ENCODE measurements at places on chromosomes 1 and 21.
A peak's percentile ranks its signal among the peaks of the same experiment; 100 is the strongest.

- DNase-seq, result peak; percentile 73
Measured at GRCh38 chr1:144551543-144552424, 40.9 kb upstream of the PPIAL4F start.

GRCh38 chr1:72434070-72434469 is 151.7 kb upstream of the NEGR1 start:
- DNase-seq, result no peak

GRCh38 chr1:63622849-63623566 is 29.8 kb downstream of the PGM1 start:
- DNase-seq, result no peak

DNA sequence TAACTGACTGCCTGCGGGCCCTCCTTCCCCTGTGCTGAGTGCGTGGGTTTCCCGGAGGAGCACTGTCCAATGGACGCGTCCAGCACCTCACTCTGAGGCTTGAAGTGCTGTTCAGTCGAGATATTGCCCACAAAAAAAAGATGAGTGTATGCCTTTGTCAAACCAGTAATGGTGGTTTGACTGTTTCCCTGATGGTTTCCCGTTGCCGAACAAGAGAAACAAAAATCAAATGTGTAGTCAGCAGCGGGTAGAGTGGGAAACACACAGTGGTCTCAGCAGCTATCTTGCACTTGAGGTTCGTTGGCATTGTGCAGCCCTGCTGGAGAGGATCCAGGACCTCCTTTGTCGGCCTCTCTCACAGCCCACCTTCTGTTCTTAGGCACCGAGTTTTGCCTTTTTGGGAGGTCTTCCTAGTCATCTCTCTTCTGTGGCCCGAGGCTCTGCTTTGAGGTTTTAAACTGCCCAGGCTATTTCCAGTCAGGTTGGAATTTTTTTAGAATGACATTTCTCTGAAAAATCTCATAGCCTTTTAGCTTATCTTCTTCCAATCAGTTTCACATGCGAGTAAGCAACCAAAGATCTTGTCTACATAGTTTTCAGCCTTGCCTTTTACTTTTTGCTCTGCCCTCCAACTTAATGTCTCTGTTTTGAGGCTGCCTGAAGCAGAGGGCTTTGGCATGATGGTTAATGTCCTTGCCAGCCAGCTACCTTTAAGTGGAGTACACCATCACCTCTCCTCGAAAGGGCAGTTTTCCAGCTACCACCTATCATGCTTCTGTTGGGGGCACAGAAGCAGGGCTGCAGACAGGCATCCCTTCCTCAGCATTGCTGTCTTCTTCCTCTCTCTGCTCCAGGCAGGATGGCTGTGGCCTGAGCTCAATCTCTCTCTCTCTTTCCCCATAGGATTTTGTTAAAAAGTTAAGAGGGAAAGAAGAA is 132.3 kb downstream of the URB2 start:
- no peak for DNase-seq

DNA sequence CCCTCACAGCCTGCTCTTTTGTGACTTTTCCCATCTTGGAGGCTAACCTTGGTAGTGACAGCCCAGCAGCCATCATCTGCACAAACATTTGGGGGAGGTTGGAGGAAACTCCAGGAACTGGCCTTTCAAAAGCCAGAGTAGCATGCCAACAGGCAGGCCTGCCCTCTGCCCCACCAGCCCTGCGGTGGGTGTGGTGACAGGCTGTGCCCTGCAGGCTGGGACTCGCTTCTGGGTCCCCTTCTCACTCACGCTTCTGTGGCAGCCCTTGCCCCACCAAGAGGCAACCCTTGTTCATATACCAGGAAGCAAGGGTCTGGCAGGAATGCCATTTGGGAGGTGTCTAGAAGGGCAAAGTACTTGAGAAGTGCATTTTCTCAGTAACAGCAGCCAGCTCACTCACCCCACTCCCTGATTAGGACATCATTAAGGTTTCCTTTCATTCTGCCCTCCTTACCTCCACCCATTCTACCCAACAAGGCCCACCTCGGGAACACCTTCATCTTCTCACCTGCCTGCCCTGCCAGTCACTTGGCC is 20.8 kb upstream of the FAM3B start:
- DNase-seq, result no peak

- DNase-seq, result no peak
Measured at GRCh38 chr1:30041741-30042437, 681.5 kb downstream of the MATN1 start.

DNA sequence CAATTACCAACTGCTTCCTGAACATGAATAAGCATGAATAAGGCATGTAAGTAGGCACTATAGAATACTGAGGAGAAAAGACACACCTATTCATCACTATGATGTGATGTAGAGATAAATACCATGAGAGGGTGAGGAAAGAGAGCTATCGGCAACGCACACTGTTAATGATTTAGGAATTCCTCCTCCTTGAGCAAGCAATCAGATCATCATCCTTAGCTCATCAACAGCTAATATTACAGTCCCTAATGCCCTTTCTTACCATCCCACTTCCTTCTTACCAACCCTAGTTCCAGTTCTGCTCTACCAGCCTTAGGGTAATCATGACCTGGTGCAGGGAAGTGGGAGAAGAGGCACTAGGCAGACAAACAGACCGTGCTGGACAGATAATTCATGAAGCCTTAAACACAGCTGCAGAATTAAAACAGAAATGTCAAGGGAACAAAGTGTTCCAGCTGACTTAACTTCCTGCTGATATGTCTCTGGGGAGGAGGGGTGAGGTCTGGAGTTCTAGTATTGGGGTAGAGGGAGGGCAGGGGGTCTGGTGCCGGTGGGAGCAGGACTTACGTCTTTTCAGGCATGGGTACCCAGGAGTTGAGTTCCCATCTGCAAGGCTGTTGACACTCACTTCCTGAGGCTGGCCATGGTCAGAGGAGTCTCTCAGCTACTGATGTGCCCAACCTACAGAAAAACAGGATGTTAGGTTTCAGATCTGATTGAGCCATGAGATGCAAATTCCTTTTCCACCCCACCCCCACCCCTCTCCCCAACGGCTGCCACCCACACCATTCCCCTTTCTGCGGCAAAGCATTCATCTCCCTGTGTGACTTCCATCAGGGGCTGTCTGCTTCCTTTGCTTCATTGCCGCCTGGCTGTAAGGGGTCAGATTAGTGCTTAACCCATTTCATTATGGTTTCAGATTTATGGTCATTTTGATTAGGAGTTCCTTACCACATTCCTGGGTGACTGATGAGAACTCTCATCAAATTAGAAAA is 12.6 kb upstream of the RCSD1 start:
- no peak for DNase-seq

GRCh38 chr1:180778782-180779398 is 133.8 kb upstream of the KIAA1614 start:
- DNase-seq, result no peak

- no peak for DNase-seq
Measured at GRCh38 chr1:14788080-14788479, 189.6 kb downstream of the KAZN start.

- DNase-seq, result no peak
Measured at GRCh38 chr1:26822737-26823395, 3.6 kb upstream of the ZDHHC18 start.

DNA sequence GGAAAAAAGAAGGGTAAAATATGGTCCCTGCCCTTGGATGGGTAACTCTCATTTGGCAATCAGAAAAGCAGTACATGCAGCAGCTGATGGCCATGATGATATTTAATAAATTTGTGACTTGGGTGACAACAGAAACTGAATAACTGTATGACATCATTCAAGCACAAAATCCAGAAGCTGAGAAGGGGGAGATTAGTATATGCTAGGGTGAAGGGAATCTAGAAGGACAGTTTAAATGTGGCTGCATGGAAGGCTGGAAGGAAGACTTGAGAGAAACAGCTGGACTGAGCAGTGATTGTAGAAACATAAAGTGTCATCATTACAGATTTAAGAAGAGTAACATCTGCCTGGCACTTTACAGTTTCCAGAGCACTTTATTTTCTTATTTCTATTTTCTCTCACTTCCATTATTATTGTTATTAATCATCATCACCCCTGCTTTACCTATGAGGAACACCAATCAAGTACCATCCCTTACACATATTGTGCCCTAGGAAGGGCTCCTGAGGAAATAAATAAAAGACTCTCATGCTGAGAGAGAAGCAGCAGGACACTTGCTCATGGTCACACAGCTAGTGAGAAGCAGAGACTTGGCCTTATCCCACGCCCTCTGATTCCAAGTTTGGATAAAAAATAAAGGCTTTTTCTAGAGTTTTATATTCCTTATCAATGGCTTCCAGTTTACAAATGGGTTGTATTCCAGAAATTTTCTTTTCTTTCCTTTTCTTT is 207.2 kb downstream of the PBX1 start:
- no peak for DNase-seq

- no peak for DNase-seq
Measured at GRCh38 chr1:235330918-235331285, 2.5 kb downstream of the GGPS1 start.

DNA sequence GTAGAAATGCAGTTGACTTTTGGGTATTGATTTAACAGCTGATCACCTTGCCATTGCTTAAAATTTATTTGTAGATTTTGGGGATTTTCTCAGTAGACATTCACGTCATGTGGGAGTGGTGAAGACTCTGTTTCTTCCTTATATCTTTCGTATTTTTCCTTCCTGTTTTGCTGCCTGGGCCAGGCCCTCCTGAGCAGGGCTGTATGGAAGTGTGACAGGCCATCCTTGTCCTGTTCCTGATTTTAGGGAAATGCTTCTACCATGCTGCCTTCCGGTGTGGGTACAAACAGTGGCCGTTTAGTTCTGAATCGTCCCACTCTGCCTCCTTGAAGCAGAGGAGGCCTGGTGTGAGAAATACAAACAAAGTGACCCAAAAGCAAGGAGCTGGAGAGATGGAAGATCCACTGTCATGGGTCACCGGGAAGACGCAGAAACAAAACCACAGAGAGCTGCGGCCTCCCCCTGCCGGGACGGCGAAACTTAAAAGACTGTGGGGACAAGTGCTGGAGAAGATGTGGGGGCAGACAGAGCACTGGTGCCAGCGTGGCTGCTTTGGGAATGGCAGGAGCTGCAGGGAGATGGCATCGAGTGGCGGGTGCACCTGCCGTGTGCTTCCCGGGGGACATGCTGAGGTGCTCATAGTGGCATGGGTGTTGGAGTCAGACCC is 7.6 kb downstream of the AGPAT3 start:
- DNase-seq, result no peak

DNA sequence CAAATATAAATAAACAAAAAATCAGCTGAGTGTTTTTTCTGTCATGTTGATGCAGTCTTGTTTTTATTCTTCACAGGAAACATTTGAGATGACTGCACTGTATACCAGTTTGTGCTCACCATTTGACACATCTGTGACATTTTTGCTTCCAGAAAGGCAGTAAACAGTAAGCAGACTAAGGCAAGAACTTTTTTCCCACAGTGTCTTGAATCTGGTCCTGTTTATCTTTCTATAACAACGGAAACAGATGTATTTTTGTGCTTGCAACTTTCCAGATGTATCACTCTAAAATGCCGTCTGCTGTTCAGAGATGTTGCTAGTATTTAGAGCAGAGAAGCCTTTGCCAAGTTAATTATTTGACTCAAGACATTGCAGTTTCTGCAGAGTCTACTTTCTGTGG is 105.5 kb downstream of the ZC3H11B start:
- DNase-seq, result no peak
